Spinal cord (tissue), 10 donors: ENCODE measurements at places on chromosomes 1 and 21. TPM values are rescaled to one million over a fixed set of nuclear protein-coding genes. Genes with fewer than 3 reads are reported as not detected.

SPRR1B gene
- polyA plus RNA-seq: not detected

XKR8 gene
- 9.9 TPM for polyA plus RNA-seq

LCE2A gene
- polyA plus RNA-seq: not detected

GUCA2A gene
- polyA plus RNA-seq: not detected

TNFAIP8L2 gene
- polyA plus RNA-seq: 3.2 TPM

NCF2 gene
- 3.1 TPM for polyA plus RNA-seq

RAB25 gene
- 1.2 TPM for polyA plus RNA-seq

AMY1B gene
- 0.18 TPM for polyA plus RNA-seq

MPZ gene
- polyA plus RNA-seq: 138 TPM
